NCI-H2081 (cell line): ENCODE measurements at places on chromosomes 16 and 17.

- no peak for DNase-seq
Measured at GRCh38 chr16:47779201-47780016, 318.3 kb downstream of the PHKB start.

DNA sequence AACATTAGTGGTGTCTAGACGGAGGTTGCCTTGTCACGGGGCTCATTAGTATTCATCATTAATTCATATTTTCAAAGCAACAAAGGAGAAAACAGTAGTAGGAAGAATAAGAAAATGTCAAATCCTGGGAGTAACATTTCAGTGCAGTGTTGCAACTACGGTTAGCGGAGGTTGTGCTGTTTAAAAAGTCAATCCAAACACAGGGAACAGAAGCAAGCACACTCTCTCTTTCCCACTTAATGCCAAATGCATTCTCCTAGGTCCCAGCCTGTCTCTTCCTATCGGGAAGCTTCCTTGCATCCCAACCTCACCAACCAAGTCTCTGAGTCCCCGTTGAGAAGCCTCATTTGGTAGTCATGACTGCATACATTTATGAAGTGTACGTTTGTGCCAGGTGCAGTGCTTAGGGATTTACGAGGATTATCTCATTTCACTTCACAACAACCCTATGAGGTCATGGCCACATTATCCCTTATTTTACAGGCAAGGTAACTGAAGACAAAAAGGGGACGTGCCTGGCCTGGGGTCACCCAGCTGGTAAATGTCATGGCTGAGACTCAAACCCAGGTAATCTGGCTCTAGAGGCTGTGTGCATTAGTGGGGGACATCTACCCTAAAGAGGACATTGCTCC, 283.6 kb upstream of the SALL1 start:
- no peak for DNase-seq

DNA sequence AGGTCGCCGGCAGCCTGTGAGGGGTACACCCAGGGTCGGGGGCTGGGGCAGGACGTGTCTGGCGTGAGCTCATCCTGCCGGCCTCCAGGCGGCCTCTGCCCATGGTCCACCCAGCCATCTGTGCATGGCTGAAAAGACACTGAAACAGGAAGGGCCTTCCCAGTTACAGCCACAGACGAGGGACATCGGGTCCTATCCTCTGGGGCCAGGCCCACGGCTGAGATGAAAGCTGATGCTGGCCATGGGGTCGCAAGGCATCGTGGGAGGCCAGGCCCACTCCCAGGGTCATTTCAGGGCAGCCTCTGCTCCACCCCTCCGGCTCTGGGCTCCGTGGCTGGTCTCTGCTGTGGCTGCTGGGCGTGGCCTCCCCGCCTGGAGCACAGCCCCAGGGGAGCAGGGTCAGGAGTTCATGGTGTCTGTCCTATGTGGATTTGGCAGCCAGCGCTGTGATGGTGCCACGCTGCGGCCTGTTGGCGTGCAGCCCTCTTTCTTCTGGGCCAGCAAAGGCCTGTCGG, 16.6 kb upstream of the ATP6V0C start:
- no peak for DNase-seq

DNA sequence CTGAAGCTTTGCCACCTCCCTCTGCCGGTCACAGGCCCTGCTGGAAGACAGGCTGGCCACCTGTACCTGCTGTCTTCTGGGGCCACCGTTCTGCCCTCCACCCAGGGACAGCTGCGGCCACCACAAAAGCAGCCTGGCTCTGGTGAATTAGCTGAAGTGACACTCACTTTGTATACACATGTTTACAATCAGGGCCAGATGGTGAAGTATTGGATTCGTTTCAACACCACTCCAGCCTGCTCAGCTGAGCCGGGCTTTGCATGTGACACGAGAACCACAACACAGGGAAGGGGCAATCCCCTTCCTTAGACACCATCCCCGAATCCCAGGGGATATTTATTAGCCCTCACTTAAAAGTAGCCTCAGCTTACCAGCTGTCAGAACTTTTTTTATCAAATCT, 191.5 kb upstream of the RPL38 start:
- DNase-seq = peak; percentile 74

DNA sequence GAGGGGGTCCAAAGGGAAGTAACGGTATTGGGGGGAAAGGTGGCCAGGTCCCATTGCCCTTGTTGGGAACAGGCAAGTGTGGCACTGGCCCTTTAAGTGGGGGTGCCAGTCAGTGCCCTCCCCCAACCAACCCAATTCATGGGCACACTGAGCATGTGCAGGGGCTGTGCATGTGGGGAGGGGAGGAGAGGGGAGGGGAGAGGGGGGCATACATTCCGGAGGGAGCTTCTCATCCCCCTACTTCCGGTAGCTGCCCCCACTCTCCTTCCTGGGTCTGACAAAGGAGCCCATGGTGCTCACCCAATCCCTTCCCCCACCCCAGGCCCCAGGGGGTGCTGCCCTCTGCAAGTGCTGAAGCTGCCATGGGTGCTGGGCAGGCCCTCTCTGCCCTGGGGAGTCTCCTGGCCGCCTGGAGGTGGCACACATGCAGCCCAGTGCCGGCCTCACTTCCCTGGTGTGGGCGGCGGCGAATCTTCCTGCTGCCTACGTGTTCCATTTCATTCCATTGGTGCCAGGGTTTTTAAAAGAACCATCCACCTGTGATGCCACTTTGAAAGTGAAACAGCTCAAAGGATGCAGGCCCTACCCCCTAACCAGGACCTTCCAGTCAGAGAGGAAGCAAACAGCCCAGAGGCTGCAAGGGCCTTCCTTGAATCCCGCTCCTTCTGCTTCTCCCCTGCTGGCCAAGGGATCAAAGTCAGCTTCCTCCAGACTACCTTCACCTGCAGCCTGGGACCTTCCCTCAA, 11.0 kb downstream of the HEXIM2 start:
- DNase-seq = no peak

DNA sequence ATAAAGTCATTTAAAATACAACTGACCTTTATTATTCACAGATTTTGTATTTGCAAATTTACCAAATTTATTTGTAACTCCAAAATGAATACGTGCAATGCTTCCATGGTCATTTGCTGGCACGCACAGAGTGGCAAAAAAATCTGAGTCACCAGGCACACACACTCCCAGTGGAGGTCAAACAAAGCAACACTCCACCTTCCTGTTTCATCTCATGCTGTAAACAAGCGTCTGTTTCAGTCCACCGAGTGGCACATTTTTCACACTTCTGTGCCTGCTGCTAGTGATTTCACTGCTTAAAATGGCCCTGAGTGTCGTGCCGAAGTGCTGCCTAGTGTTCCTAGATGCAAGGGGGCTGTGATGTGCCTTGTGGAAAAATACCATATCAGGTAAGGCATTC, 17.8 kb upstream of the ITGAE start:
- no peak for DNase-seq

- no peak for DNase-seq
Measured at GRCh38 chr16:11024333-11025053, 80.1 kb downstream of the CLEC16A start.

DNA sequence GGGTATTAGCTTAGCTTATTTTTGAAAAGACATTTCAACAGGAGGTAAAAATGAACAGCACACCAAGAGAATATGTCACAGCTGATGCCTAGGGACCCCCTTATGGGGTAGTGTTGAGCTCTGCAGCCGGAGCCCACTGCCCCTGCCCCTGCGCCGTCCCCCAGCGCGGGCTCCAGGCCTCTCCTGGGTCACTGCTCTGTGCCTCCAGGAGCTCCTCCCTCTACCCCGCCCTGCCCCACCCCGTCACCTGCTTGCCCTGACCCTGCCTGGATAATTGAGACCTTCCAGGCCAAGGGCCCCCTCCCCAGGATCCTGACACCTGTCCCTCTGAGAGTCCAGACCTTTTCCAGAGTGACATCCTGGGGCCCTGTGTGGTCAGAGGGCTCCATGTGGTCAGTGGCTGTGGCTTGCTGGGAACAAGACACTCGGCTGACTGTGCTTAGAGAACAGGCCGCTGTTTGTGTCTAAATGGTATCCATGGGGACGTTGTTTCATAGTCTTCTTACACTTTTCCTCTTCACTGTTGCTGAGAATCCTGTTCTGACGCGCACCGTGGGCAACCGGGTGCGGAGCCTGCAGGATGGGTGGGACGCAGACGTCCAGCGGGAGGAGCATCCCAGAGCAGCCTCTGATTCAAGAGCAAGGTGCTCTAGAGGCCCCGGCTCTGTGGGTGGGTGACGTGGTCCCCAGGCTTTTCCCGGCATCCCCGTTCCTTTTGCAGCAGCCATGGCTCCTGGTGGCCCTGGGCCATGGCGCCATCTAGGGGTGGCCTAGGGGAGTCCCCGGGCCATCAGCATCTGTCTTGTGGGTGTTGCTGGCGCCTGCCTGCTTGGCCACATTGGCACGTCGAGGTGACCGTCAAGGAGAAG, 20.0 kb upstream of the WFIKKN1 start:
- DNase-seq = no peak

GRCh38 chr17:37273409-37274051, 102.3 kb upstream of the C17orf78 start:
- DNase-seq = no peak

GRCh38 chr17:32102646-32103186, 39.6 kb upstream of the RHOT1 start:
- DNase-seq = no peak

DNA sequence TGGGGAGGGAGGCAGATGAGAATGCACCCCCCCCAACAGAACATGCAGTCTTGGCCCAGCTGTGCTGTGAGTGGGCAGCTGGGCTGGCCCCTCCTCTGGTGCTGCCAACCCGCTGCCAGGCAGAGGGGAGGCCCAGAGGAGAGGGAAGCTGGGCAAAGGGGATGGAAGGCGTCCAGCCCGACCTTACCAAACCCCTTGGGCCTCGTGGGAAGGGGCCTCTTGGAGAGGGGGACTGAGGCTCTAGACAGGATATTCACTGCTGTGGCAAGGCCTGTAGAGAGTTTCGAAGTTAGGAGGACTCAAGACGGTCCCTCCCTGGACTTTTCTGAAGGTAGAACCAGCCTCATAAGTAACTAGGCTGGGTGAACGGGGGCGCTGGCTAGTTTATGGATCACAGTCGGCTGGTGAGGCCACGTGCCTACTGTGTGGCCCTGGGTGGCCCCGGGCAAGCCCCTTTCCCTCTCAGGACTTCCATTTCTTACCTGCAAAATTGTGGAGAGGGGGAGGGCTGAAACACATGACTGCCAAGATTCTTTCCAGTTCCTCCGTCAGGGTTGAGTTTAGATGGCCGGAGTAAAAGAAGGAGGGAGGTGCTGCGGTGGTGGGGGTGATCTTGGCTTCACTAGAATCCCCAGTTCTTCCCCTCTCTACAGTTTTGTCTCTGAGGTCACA, 857 bp upstream of the STAT5A start:
- no peak for DNase-seq

GRCh38 chr16:21656795-21657768, 4.7 kb upstream of the IGSF6 start:
- DNase-seq = peak; percentile 40

- no peak for DNase-seq
Measured at GRCh38 chr17:40760105-40761016, 5.2 kb upstream of the KRT25 start.

DNA sequence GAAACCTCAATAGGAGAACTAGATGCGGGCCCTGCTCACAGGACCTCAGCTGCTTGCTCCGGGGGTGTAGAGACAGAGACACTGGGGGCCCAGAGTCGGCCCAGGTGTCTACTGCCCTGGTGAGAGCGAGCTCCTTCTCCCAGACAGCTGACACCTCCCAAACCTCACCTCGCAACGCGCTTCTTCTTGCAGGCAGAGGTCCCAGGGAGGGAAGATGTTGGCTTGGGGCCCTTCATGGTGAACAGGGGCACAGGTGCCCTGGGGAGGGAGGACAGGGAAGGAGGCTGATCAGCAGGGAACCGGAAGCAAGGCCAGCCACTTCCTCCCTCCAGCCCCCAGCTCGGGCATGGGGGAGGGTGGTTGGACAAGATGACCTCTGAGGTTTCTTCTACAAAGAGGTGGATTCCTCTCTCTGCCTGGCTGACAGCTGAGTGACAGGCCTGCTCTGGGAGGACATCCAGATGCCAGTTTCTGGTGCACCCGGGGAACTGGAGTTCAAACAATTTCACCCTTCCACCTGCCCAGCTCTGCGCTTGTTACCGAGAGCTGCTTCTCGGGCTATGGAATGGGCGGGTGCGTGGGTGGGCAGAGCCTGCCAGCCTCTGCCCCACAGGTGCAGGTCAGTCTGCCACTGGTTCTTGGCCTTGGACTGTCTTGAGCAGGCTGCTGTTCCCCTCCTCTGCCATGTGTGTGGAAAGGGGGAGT, 11.7 kb upstream of the GFAP start:
- DNase-seq = no peak

DNA sequence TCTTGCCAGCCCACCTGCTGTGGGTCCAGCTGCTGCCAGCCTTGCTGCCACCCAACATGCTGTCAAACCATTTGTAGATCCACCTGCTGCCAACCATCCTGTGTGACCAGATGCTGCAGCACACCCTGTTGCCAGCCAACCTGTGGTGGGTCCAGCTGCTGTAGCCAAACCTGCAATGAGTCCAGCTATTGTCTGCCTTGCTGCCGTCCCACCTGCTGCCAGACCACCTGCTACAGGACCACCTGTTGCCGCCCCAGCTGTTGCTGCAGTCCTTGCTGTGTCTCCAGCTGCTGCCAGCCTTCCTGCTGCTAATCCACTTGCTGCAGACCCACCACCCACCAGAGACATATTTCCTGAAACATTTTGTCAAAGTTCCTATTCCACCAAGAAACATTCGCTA, 641 bp downstream of the KRTAP9-1 start:
- no peak for DNase-seq

- no peak for DNase-seq
Measured at GRCh38 chr16:88423448-88423850, 29.6 kb upstream of the ZFPM1 start.

DNA sequence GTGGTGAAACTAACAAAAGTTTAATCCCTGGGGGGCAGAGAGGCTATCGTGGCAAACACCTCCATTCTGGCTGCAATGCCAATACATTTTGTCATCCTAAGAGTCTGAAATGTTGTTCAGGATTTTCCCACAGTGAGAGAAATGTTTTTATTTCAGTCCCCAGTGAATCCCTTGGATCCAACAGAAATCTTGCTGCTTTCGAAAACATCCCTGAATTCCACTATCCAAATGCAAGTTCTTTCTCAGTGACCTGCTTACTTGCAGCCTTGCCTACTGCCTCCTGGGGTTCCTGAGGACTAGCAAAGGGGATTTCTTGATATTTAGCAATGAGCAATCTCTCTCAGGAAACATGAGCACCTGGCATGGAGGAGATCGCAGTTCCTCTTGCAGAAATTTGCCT, 202.1 kb upstream of the IRX3 start:
- DNase-seq = no peak

DNA sequence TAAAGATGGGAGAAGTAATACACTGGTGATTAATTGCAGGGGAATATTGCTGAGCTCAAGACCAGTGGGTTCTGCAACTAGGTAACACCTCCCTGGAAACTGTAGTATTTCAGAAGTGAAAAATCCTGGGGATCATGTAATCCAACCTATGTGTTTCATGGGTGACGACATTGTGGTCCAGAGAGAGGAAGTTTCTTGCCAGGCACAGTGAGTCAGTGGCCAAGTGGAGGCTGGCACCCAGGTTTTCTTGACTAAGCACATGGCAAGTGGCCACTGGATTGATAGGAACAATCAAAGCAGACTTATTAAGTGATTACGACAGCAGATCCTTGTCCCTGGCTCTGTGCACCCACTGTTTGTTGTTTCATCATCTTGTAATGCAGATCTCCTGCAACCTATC, 14.6 kb upstream of the CIITA start:
- DNase-seq = no peak

- DNase-seq = no peak
Measured at GRCh38 chr17:56943505-56944125, 17.2 kb downstream of the COIL start.

- DNase-seq = no peak
Measured at GRCh38 chr16:3861808-3862451, 18.6 kb downstream of the CREBBP start.
